Stimulated activated CD4-positive, alpha-beta T cell treated with anti-CD3 and anti-CD28 coated beads, Interleukin-4, amount 100 ng/mL, for 4 hours (primary cell): ENCODE measurements at places on chromosomes 12 and 14.

- no peak for DNase-seq
Measured at GRCh38 chr12:89156340-89156739, 196.0 kb downstream of the DUSP6 start.

DNA sequence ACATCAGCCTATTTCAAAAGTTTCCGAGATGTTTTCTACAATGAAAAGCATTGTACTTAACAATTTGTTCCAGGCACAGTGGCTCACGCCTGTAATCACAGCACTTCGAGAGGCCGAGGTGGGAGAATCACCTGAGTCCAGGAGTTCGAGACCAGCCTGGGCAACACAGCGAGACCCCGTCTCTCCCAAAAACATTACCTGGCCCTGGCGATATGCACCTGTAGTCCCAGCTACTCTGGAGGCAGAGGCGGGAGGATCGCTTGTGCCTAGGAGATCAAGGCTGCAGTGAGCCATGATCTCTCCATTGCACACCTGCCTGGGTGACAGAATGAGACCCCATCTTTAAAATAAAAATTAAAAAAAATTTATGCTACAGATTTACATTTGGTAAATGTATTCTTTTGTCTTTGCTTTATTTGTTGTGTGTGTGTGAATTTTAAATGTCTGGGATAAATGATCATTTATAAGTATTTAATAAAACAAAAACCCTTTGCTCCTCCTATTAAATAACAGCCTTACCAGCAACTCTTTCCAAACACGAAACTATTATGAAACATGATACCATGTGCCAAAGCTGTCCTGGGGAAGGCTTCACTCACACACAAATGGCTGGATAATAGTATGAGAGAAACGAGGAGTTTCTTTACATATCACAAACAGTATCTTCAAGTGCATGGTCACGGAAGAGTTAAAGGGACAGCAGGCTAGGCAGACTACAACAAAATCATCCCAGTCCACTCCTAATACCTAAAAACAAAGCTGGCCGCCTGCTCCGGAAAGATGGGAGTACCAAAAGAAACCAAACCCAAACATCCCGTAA lies 1.1 kb downstream of the ATXN3 start:
- DNase-seq = no peak

DNA sequence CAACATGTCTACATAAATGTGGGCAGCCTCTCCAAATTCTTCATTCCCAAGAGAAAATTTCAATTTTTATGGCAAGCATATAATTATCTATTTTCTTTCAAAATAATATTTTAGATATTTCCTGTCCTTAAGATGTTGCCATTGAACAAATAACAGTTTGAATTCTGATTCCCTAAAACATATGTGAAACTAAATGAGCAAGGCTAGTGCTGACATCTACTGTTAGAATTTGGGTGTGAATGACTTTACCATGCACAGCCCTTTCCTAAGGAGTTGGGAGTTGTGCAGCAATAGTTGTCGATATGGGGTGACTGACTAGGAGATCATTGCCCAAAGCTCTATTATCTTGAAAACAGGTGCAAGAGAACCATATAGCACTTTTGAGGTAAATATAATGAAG lies 108.2 kb upstream of the SLC38A4 start:
- DNase-seq = no peak

- no peak for DNase-seq
Measured at GRCh38 chr14:35412272-35413056, 7.9 kb upstream of the NFKBIA start.

DNA sequence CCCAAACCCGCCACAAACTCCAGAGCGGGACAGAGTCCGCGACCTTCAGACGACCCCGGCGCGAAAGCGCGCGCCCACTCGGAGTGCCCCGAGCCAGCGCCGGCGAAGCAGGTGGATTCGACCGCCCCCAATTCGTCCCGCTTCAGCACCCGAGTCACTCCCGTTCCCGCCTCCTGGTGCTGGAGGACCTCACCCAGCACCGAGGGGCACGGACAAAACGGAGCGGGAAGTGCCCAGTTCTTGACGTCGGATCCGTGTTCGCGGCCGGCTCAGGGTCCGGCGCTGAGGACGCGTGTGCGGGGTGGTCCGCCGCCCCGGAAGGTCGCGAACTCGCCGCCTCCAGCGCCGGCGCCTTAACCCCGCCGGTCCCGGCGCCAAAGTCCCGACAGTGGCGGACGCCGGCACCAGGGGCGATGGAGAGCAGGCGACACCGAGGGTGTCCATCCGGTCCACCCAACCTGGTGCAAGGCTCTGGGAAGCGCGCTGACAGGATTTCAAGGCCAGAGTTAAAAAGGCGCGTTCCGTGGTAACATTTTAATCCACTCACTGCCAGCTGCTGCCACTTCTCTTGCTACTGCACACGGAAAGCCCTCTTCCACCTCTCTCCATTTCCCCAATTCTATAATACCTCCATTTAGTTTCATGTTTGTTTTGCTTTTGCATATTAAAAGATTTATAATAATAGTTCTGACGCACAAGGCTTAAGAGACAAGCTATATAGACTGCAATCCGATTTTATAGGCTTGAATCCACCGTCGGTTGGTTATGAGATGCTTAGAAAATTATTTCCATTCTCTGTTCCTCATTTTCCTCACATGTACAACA lies 240.0 kb upstream of the CPNE8 start:
- peak; percentile 11 for DNase-seq

DNA sequence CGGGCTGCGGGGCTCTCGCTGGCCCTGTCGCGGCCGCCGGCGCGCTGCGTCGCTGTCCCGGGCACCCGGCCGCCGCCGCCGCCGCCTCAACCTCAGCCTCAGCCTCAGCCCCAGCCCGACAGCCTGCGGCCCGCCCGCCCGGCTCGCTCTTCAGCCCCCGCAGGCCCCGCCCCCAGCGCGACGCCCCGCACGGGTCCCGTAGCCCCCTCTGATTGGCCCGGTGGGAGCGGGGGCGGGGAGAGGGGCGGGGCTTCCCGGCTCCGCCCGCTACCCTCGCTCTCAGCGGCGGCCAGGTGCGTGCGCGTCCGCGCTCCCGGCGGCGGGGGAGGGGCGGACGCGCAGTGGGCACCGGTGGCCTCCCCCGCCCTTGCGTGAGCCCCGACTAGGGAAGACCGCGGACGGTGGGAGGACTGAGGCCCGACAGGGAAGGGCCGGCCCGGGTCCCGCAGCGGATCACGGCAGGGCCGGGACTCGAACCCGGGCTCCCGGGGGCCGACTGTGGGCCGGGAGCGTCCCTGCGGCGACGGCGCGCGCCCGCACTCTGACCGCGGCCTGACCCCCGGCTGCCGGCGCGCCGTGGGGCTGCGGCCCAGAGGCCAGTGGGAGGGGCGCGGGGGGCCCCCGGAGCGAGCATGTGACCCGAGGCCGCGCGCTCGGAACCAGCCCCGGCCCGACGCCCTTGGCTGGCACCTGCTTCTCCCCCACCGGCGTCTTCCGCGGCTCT lies at the start of gene PPP1R13B:
PPP1R13B (minus strand) TSS at position 125 of the 724 bp plus-strand sequence. CDS start 268 bp downstream, outside the sequence.
- peak; percentile 93 for DNase-seq

DNA sequence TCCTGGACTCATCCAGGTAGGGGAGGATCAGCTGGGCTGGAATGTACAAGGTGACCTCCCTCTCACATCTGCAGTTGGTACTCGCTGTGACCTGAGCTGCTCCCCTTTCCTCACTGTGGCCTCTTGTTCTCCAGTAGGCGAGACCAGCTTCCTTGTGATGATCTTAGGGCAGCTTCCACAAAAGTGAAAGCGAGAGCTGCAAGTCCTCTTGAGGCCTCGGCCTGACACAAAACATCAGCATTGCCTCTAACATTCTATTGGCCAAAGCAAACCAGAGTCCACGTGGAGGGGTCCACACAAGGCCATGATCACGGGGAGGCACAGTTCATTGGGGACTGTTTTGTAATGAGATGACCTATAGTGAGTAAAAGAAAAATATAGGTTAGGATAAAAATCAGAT lies 127.5 kb downstream of the SMOC1 start:
- DNase-seq = no peak

DNA sequence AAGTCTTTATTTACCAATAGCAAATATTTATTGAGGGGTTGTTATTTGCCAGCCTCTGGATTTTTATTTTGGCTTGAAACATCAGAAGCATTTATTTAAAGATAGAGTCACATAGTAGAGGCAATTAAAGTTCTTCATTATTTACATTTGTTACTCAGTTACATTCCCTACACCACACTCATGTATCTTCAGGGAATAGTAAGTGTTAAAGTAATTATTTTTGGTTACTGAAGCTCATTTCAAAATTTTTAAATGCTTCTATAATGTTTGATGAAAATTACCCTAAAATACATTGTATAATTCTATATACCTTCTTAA lies 205.6 kb downstream of the ESR2 start:
- DNase-seq = no peak

GRCh38 chr12:92654929-92655328 lies 47.9 kb upstream of the PLEKHG7 start:
- no peak for DNase-seq

DNA sequence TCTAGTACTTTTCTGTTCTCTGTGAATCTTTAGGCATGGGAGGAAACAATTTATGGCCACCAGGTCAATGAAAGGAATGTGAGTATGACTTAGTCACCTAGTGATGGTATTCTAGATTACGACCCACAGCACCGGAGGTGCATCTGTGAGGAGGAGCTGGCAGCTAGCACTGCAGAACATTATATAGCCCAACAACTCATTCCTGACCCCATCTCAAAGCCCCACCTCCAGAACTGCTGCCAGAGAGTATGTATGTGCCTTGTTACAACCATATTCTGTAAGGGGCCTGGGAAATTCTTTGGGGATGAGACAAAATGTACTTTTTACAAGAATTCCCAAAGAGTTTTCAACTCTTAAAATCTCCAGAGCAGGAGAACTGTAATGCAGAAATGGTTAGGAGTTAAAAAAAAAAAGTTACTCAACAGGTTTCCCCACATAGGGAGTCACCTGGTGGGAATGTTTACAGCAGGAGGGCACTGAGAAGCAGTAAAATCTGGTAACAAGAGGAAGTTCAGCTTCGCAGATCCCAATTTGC lies 34.9 kb upstream of the CERS5 start:
- no peak for DNase-seq

DNA sequence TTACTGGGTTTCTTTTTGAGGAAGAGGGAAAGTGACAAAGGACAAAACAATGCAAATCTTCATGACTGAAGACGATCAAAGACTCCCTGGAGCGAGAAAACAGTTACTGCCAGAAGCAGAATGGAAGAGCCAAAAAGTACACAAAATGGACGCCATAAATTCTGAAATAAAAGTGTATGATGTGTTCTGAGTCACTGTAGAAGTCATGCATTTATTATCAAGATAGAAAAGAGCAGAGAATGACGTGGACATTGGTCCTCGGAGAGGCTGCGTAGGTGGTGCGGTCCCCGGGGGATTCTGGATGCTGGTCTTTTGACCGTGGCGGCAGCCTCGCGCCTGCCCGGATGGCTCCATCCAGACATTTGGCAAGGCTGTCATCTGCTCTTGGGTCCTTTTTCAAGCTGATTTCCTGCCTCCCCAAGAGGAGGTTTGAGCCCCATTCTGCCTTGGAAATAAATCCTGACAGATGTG lies 52.8 kb downstream of the C14orf132 start:
- no peak for DNase-seq

DNA sequence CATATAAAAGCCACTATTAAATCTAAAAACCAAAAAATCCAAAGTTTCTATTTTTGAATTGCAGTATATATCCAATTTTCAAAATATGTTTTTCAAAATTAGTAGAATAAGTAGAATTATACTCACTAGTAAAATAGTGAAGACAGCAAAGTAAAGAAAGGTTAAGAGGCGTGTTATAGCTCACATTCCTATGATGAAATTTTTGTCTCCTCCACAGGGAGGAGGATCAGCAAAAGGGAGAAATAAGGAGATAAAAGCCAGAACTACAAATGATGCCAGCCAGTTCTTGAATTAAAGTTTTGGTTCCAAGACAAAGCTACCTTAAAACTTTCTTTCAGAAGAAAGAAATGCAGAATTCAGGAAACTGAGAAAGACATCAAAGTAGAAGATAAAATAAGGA lies 50.0 kb downstream of the C2CD5 start:
- no peak for DNase-seq

DNA sequence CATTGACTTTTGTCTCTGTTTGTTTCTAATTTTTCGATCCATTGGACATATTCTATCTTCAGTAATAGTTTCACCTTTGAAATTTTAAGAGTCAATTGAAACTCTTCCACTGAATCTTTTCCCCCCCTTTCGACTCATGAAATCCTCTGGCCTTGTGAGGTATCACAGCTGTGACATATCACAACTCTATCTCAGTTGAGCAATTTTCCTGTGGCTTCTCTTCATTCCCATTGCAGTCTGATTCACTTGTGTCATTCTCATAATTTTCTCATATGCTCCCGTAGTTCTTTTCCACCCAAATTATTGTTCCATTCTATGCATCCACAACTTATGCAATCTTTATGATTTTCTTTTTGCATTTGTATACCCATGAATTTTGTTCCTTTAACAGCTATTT lies 261.6 kb downstream of the DACT1 start:
- DNase-seq = no peak

- DNase-seq = no peak
Measured at GRCh38 chr12:76260390-76260748, 87.8 kb downstream of the BBS10 start.

GRCh38 chr12:53508534-53509170 lies 1.4 kb upstream of the NPFF start:
- DNase-seq = peak; percentile 75

GRCh38 chr12:101923045-101923718 lies 45.8 kb downstream of the DRAM1 start:
- no peak for DNase-seq

DNA sequence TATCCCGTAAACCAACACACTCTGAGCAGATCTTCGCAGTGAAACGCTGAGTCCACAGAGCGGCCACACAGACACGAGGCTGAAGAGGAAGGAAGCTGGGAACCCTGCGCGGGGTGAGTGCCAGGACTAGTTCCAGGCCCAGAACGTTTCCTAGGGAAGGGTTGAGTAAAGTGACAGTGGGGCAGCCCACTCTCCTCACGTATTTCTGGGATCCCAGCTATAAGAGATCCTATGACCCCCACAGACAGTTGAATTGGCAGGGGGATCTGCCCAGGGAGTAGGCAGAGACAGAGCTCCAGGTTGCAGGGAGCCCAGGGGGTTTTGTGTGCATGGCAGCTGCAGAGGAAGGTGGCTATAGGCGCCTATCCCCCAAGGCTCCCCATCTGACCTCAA lies 51.1 kb downstream of the GTF2A1 start:
- DNase-seq = no peak

DNA sequence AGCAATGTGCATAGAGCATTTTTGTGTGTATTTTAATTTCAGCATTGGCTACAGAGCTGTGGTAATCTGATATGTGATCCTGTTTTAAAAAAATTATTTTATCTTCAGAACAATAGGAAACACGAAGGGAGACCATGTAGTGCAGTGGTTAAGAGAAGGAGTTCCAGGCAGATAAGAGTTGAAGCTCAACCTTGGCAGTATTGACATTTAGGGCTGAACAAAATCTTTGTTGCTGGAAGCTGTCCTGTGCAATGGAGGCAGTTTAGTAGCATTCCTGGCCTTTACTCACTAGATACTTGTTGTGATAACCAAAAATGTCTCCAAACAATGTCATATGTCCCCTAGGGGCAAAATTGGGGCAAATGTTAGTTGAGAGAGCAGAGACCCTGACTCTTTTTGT lies 59.2 kb downstream of the CHST11 start:
- no peak for DNase-seq
